ENCODE measurements at places on chromosomes 2 and 18.
A peak's percentile ranks its signal among the peaks of the same experiment; 100 is the strongest.

- DNase-seq = peak; percentile 6
Measured at GRCh38 chr18:3498698-3499471, 48.9 kb downstream of the TGIF1 start.

DNA sequence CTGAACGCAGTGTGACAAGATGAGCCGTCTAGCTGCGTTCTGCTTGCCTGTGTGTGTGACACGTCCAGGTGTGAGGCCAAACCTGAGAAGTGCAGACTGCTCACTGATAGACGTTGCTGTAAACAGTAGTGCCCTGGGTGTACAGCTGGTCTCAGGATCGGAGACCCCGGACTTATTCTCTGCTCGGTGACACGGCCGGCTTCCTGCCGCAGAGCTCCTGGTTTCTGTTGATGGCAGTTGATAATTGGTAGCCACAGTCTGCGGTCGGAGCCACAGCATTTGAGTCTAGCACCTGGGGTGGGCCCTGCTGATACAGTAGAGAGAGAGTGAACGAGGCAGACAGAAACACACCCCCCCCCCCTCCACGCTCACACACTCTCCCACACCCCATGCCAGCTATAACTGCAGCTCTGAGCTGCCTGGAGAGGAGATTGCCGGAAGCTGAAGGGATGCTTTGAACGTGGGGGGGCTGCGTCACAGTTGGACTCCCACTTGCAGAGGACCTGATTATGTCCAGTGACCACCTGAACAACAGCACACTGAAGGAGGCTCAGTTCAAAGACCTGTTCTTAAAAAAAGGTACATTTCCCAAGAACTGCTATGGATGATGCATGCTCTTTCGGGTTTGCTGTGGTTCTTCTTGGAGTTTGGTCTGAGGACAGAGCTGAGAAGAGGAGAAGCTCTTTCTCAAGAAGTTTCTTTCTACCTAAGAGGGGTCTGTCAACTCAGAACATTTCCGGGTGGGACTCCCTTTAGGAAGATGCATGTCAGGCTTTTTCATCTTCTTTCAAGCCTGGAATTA is 114.0 kb downstream of the FAM210A start:
- DNase-seq = peak; percentile 77

DNA sequence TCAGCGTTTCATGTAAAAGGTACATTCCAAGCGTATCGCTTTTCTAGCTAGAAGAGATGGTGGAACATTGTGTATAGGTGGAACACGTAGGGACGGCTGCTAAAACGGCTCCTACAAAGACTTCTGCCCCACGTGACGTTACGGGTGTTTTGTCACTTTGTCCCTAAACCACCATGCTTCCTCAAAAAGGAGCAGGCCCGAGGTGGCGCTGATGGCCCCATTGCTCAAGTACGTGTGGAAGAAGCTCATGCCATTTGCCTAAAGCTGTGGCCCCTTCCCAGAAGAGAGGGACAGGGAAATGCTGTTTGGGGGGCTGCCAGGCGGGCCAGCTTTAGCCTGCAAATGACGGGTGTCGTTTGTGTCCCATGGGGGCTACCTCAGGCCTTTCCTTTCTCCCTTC is 72.7 kb downstream of the TMEM247 start:
- DNase-seq = no peak

DNA sequence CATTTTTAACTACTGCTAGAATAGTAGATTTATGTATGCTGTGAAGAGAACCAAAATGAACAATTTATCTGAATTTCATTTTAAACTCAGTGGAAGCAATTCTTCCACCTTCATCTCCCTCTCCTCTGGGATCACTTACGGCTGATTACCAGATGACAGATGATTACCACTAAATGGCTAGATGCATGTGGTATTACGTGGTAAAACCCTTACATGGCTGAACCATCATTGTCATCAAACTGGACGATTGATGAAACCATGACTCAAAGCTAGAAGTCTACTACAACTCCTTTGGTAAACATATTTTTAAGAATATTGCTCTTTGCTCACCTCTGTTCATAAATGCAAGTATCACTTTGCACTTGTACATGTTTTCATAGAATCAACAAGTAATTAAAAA is 48.5 kb upstream of the DOCK10 start:
- DNase-seq = no peak

DNA sequence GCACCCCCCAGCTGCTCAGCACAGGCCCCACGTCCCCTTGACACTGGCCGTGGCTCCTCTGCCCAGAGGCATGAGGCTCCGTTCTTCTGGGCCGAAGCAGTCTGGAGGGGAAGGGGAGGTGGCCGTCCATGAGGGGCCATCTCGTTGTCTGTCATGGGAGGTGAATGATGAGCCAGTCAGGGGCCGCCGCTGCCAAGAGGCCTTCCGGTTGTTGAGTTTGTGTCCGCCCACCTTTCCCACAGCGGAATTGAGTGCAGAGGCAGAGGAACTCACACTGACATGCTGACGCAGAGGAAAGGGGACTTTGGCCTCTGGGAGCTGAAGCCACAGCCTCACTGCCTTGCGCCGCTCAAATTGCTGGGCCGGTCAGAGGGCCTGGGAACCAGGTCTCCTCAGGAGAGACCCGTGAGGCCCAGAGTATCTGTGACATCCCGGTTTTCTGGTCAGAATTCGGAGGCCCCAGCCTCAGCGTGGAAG is 268.4 kb downstream of the ATAD2B start:
- peak; percentile 4 for DNase-seq
